Muscle of leg (tissue), 16 donors: ENCODE measurements at places on chromosomes 12 and 14. TPM values are rescaled to one million over a fixed set of nuclear protein-coding genes. Genes with fewer than 3 reads are reported as not detected.
A peak's percentile ranks its signal among the peaks of the same experiment; 100 is the strongest.

- DNase-seq: peak; percentile 79
These were observed 13.6 kb downstream of the EML1 start for GRCh38 chr14:99806836-99807235.

- peak; percentile 23 for DNase-seq
These were observed 229.9 kb upstream of the HMGA2 start for GRCh38 chr12:65594409-65594808.

Gene CACNA1C
- polyA plus RNA-seq: 4.0 TPM

DNA sequence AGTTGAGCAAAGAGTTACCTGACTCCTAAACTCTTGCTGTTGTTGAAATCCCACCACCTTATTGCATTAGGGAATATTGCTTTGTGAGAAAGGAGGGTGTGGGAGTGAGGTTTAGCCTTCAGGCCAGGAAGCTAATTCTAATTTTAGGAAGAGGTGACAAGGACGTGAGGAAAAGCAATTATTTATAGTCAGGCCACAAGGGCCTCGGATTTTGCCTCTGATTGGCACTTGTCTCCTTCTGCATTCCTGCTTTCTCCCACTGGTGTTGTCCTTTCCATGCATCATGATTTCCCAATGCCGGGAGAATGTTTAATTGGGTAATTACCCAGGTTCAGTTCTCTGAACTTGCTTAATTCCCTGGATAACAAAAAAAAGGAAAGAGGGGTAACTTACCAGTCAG, 37.9 kb upstream of the SLC38A2 start:
- no peak for DNase-seq

Gene NTS
- 1.2 TPM for polyA plus RNA-seq

Gene NTF3
- 2.7 TPM for polyA plus RNA-seq

Gene ANKRD9
- 21.0 TPM for polyA plus RNA-seq

- no peak for DNase-seq
These were observed 50.2 kb upstream of the OTX2 start for GRCh38 chr14:56860441-56860840.

- no peak for DNase-seq
These were observed 102.7 kb upstream of the ST8SIA1 start for GRCh38 chr12:22437031-22437806.

GRCh38 chr12:127238107-127238506, 1028.9 kb upstream of the TMEM132C start:
- DNase-seq: no peak

- peak; percentile 17 for DNase-seq
These were observed 27.4 kb upstream of the GUCY2C start for GRCh38 chr12:14723763-14724162.

Gene CISTR
- not detected for polyA plus RNA-seq

Gene GYS2
- polyA plus RNA-seq: 0.71 TPM

Gene NFE2
- polyA plus RNA-seq: 1.6 TPM

Gene IRAK3
- polyA plus RNA-seq: 4.5 TPM

Gene CCDC177
- polyA plus RNA-seq: not detected

DNA sequence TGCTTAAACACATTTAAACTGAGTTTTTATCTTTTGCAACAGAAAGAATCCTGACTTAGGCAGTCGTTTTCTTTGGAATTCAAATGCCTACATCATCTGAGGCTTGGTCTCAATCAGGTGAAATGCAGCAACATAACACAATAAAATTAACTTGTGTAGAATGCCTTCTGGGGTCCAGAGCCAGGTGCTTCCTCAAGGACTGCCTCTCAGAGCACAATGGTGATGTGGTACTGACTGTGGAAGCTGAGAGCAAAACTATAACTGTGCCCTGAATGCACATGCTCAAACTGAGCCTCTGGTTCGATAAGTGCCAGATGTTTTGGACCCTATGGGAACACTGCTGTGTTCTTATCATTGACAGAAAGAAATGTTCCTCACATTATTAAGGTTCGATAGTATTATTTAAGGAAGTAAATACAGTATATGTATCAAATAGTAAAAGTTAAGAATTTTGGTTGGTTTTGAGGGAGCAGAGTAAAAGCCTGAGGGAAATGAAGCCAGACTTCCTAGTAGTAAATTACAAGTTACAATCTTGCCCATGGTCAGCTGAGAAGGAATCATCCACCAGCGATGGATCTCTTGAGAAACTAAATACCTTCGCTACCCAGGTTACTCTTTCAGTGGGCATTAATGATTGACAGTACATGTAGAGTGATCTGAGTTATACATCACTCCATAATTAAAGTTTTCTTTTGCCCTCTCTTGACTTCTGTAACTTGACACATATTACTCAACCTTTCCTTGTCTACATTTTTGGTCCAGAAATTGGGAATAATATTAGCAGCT, 122.9 kb upstream of the ATP2B1 start:
- DNase-seq: no peak

GRCh38 chr14:103129301-103130016, 6.2 kb downstream of the TNFAIP2 start:
- no peak for DNase-seq

Gene CHURC1
- polyA plus RNA-seq: 40.0 TPM

Gene SAMD4A
- 60.6 TPM for polyA plus RNA-seq

- DNase-seq: no peak
These were observed 258.3 kb upstream of the STXBP6 start for GRCh38 chr14:25308244-25308643.

DNA sequence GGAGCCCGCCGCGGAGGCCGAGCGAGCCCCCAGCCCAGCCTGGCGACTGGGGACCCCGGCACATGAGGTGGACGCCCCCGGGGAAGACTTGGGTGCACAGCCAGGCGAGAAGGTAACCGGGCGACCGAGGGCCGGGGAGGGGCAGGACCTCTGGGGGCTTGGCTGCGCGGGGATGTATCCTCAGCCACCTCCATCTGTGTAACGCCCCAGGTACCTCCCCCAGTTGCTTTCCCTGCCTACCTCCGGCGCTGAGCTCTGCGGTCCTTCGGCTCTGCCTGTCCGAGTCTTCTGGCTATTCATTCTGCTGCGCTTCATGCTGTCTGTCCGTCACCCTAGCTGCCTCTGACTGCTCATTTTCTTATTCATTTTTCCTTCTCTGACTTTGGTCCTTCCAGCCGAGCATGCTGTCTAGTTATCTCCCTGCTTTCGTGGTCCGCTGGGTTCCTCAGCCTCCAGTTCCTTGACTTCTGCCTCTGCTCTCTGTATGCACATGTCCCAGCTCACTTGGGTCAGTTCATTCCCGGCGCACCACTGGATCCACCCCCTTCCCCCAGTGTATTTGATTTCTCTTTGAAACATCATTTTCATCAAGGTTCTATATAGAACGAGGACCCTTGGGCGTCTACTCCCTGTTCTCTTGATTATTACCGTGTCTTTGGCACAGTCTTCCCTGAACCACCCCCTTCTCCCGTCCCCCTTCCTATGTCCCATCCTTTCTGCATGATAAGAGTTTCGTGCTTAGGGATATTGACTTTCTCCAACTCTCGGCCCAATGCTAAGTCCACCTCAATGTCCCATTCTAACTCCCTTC, 612 bp downstream of the PHC1 start:
- peak; percentile 72 for DNase-seq

Gene TAMALIN
- 21.5 TPM for polyA plus RNA-seq

Gene ANAPC7
- 64.3 TPM for polyA plus RNA-seq

- DNase-seq: peak; percentile 58
These were observed 5.8 kb downstream of the FBRSL1 start for GRCh38 chr12:132495629-132496357.

Gene PRB2
- 0.29 TPM for polyA plus RNA-seq

- peak; percentile 68 for DNase-seq
These were observed 9.2 kb downstream of the FAR2 start for GRCh38 chr12:29158115-29158763.

Gene NKX2-1
- polyA plus RNA-seq: not detected

- no peak for DNase-seq
These were observed 359.9 kb downstream of the TRHDE start for GRCh38 chr12:72631926-72632685.

Gene ZNF891
- 2.0 TPM for polyA plus RNA-seq

- DNase-seq: peak; percentile 18
These were observed 87.2 kb downstream of the SCN8A start for GRCh38 chr12:51678086-51678724.

Gene LBHD2
- polyA plus RNA-seq: not detected

GRCh38 chr12:67410667-67411067, 141.5 kb downstream of the CAND1 start:
- peak; percentile 70 for DNase-seq

GRCh38 chr12:91441246-91441645, 258.6 kb upstream of the DCN start:
- no peak for DNase-seq

DNA sequence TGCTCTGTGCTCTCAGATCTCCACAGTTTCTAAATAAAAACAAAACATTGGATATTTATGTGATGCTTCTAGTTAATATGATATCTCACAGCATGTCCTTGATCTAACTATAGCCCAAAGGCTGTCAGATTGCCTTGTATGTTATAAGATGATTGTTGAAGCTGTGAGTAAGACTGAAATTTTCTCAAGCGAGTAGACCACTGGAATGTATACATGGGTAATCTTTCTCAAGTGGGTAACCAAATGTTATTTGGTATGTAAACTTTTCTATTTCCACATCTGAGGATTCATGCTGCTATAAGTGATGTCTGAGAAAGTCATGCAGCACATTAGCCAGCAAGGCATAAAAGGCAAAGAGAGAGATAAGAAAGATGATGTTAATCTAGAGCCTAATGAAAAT, 886.7 kb downstream of the NRXN3 start:
- DNase-seq: no peak

- peak; percentile 53 for DNase-seq
These were observed 92.6 kb upstream of the MAP1LC3B2 start for GRCh38 chr12:116466536-116466935.

DNA sequence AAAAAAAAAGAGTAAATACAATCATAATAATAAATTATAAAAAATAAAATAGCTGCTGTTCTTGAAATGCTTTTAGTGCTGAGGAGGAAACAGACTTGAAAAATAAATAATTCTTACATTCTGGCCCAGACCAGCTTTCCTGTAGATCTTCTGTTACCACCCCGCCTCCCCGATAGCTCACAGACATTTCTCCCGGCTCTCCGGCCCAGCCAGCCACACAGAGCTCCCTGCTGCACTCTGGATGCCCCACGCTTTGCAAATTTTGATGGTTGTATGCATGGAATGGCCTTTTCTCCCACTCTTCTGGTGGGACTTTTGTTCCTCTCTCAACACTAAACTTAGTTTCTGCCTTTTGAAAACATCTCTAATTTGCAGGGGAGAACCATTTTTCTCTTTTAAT, 249.3 kb downstream of the ATP23 start:
- peak; percentile 5 for DNase-seq

DNA sequence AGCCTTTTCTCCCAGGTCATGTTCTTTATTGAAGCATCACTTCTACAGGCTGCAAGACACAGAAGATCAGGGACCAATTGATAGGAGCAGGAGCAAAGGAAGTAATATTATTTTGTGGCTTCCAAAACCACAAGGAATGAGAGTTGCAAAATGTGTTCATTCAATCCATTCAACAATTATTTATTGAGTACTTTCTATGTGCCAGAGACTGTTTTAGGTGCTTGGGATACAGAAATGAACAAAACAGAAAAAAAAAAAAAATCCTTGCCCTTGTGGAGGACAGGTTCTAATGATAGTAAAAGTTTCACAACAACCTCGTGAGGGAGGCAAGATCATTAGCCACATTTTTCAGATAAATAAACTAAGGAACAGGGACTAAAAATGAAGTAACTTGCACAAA, 20.1 kb upstream of the DACT1 start:
- no peak for DNase-seq

- no peak for DNase-seq
These were observed 225.2 kb downstream of the FUT8 start for GRCh38 chr14:65637780-65638179.

Gene INHBE
- polyA plus RNA-seq: 2.6 TPM

- no peak for DNase-seq
These were observed 102.4 kb upstream of the METAP2 start for GRCh38 chr12:95371571-95371970.

Gene REP15
- 1.1 TPM for polyA plus RNA-seq

DNA sequence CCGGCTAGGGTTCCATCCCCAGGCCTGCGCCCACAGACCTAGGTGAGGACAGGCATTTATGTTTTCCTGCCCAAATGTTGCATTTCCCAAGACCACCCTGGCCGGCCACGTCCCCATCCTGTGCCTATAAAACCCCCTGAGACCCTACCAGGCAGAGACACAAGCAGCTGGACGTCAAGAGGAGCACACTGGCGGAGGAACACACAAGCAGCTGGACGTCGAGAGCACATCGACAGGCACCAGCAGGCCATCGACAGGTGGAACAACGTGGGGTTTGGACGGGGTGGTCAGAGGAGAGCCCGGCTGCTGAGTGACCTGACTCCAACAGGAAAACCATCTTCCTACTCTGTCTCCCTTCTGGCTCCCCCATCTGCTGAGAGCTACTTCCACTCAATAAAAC, 19.6 kb upstream of the LDHB start:
- no peak for DNase-seq

DNA sequence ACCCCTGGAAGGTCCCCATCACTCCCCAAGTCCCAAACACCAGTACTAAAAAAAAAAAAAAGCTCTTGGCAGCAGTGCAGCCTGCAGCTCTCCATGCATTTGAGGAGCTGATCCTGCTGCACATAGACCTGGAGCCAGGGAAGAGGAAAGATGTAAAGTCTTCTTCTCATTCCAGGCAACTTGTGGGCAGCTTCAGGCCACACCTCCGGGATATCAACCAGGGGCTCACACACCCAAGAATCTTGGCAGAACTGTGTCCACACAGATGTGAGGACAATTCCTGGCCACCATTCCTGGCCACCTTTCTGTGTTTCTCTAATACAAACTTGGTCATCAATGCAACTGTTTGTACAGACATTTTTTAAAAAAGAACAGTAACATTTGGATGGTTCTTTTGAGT, 72.7 kb downstream of the TMEM132C start:
- DNase-seq: peak; percentile 73

- DNase-seq: peak; percentile 36
These were observed 318.1 kb upstream of the PDE3A start for GRCh38 chr12:20050221-20050620.

Gene RNASE12
- not detected for polyA plus RNA-seq

- no peak for DNase-seq
These were observed 11.3 kb upstream of the FOXG1 start for GRCh38 chr14:28755198-28755815.
